ENCODE measurements at places on chromosomes 3 and 15. TPM values are rescaled to one million over a fixed set of nuclear protein-coding genes. Genes with fewer than 3 reads are reported as not detected.

GP9 gene
- not detected for total RNA-seq

HTR3E gene
- not detected for total RNA-seq

BNC1 gene
- not detected for total RNA-seq

TMEM108 gene
- total RNA-seq, result not detected

GOLGA8M gene
- total RNA-seq, result 3.8 TPM

TEX55 gene
- not detected for total RNA-seq

TPRG1 gene
- 2.9 TPM for total RNA-seq

FEZF2 gene
- not detected for total RNA-seq

MYZAP gene
- total RNA-seq, result not detected

All from T-helper 1 cell treated with Interleukin-12 subunit alpha and Interleukin-12 subunit beta and Interleukin-4 antibody, amounts not matched to agents 30 ng/mL and 1 ng/mL, for 36 hours (primary cell).